ENCODE measurements at places on chromosomes 2 and 18.

- no peak for DNase-seq
These were observed 117.4 kb downstream of the CELF4 start for GRCh38 chr18:37447962-37448888.

GRCh38 chr2:83536556-83536955 lies 922.5 kb downstream of the SUCLG1 start:
- peak; percentile 30 for DNase-seq

GRCh38 chr2:236745420-236746210 lies 176.0 kb downstream of the ACKR3 start:
- no peak for DNase-seq

GRCh38 chr2:201574766-201575165 lies 68.5 kb downstream of the TMEM237 start:
- DNase-seq: no peak

GRCh38 chr2:227761740-227762476 lies 16.2 kb downstream of the SCYGR8 start:
- DNase-seq: no peak

DNA sequence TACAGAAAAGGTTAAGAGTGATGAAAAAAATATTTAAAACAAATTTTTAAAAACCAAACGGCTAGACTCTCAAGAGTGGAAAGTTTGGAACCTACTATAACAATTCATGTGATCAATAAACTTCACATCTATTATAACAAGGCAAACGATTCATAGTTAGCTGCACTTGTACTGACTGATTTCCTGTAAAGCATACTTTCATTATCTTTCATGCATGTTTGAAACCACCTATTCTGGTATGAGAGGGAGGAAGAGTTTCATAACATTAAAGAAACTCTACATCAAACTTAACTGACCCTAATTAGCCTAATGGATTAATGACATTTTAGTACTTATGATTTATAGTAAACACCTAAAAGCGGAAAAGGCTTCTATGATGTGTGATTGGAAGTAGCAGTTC lies 43.7 kb upstream of the VWC2L start:
- DNase-seq: no peak

DNA sequence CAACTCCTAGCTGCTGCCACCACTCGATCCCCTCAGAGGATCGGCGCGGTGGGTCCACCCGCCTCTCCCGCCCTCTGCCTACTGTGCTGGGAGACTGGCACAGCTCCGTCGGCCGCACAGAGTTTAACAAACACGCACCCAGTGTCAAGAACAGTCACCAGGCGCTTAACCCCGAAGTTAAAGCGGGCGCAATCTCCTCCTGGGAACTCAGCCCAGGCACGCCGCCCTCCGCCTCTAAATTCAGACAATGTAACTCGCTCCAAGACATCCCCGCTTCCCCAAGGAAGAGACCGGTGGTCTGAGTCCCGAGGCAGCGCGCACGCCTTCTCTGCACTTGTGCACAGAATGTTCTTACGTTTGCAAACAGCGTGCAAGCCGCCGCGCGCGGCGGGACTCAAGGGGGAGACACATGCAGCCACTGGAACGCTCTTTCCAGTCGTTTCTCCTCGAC lies 533 bp downstream of the CXCR4 start:
- no peak for DNase-seq

- DNase-seq: no peak
These were observed 13.4 kb upstream of the EVA1A start for GRCh38 chr2:75574106-75574505.

- no peak for DNase-seq
These were observed 56.8 kb downstream of the SOX11 start for GRCh38 chr2:5748946-5749345.

GRCh38 chr2:233689031-233689430 lies 3.7 kb upstream of the UGT1A6 start:
- no peak for DNase-seq

- no peak for DNase-seq
These were observed 101.3 kb downstream of the FOXI3 start for GRCh38 chr2:88351249-88351601.

- no peak for DNase-seq
These were observed 96.6 kb downstream of the TXNL1 start for GRCh38 chr18:56541793-56542192.

- DNase-seq: no peak
These were observed 57.0 kb downstream of the ZNF519 start for GRCh38 chr18:14075196-14075595.

DNA sequence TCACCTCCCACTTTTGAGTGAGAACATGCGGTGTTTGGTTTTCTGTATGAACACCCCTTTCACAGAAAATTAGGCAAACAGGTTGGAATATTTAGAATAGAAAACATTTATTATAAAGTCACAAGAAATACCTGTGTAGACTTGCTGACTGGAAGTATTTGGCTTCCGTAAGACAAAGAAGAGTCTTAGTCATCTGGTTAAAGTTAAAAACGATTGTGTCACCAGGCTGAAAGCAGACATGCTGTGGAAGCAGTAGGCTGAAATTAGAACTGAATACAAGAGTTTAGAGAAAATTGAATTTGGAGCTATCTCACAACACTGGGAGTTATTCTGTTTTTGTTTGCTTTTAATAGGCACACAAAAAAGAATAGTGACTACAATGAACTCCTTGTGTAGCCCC lies 16.2 kb upstream of the CLASP1 start:
- no peak for DNase-seq

DNA sequence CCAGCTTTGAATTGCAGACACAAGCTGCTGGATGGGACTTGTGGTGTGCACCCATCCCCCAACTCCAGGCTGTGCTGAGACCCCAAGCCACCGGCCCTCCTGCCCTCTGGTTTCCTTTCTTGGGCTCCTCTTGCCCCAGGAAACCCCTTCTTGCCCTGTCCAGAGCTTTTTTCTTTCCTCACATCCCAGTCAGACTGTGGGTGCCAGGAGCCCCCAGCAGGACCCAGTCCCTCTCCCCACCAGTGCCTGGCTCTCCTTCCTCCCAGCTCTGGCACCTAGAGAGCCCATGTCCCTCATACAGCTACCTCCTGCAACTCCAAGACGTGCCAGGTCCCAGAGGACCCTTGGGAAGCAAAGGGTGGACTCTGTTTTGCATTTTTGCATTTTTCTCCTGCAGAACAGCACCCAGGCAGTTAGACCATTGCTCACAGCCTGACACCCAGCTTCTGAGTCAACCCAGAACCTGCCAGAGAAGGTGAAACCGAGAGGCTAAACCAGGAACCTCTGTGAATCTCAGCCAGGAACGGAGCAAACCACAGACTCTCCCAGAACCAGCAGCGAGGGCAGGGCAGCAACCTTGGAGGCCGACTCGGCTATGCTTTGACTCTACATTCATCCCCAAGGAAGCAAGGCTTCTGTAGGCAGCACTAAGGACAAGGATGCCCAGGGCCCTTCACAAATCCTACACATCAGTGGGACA lies 221.1 kb downstream of the ANAPC1 start:
- no peak for DNase-seq

GRCh38 chr18:9520666-9521065 lies 45.4 kb downstream of the RALBP1 start:
- DNase-seq: no peak

DNA sequence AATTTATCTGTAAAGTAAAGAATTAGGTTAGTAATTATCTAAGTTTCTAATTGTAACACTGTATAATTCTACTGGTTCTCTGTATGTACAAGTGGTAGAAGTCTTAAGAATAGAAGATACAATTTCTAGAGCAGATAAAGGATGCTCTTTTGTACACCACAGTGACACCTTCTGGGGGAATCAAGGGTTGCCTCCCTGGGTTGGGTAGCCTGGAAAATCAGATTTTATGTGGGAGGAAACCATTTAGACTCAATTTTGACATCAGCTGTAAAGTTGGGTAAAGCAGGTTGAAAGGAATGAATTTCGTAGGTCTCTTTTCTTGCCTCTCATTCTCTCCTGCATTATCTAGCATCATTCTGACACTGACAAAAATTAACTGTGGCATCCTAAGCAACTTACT lies 354.8 kb downstream of the DCC start:
- no peak for DNase-seq

GRCh38 chr2:223048519-223048918 lies 3.5 kb upstream of the KCNE4 start:
- no peak for DNase-seq

DNA sequence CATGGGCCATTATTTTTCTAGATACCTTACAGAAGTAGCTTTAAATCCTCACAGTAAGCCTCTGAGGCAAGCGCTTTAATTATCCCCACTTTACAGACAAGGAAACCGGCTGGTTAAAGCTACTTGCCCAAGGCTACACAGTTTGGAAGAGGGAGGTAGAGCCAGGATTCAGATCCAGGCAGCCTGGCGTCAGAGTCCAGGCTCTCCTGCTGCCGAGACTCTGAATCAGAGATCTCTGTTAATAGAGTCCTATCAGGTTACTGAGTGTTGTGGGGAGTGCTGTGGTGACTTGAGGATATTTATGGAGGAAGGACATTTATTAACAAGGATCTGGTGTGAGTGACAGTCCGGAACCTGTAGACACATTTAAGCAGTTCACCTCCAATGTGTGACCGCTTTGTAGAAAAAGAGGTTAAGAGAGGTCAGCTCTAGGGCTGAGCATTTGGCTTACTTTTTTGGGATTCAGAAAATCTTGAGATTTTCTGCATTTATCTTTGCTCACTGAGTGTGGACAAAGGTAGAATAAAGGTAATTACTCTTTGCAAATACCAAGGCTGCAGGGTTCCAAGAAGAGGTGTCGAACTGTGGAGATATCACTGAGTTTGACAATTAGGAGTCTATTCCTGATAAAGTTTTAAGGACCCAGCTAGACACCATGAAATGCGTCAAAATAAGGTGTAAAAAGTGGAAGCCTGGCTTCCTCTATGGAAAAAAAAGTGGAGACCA lies 1.6 kb upstream of the CEP192 start:
- DNase-seq: no peak

GRCh38 chr2:190646780-190647522 lies 1.9 kb upstream of the NAB1 start:
- peak; percentile 60 for DNase-seq

DNA sequence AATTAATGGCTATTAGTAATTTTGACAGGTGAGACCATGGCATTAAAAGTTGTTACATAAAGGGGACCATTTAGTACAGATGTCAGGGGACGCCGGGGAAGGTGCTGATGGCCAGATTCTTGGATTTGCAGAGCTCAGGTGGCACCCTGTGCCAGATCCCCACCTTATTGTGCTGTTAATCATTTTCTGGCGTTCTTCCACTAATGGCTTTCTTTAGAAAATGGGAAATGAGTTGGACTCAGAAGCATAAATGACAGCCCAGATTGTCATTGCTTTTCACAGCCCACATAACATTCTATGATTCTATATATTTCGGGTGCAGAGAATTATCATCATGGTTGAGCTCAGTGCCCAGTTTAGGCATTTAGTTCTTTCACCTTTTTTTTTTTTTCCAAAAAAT lies 257.2 kb upstream of the TCF4 start:
- DNase-seq: no peak

GRCh38 chr2:166725927-166726924 lies 162.1 kb upstream of the XIRP2 start:
- DNase-seq: no peak

DNA sequence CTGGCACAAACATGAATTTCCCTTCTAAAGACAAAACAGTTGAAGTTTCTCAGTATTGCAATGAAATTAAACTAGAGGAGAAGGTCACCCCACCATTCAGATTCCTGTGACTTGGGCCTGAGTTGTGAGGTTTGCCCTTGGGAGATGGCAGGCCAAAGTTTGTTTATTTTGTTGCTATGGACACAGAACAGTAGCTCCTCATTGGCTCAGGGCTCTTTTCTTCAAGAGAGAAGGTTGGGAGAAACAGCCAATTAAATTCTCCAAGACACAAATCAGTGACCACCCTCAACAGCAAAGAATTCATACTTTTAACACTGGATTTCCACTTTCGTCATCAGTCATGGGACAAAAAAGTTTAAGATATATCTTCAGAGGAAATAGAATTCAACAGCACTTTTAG lies at the start of gene FLACC1:
FLACC1 (minus strand) TSS at position 125 of the 400 bp plus-strand sequence. CDS start 5,941 bp downstream, outside the sequence.
- no peak for DNase-seq

DNA sequence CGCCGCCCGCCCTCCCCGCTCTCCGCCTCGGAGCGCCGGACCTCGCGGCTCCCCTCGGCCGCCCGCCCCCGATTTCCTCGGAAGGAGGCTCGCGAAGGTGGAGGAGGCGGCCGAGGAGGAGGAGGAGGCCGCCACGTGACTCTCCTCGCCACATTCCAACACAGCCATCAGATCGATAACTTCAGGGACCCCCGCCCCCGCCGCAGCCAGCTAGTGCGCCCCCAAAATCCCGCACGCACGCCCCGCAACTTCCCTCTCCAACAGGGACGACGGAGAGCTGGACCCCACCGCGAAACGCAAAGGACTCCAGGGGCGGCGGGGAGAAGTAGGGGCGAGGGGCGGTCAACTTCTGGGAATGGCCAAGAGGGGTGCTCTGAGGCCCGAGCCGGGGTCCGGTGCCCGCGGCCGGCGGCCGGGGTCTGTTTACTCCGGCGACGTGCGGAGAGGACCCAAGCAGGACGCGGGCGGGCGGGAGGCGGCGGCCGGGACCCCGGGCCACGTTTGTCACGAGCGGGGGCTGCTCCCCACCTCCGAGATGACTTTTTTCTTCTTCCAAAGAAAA lies 2.0 kb downstream of the ZNF521 start:
- no peak for DNase-seq

All from fibroblast of skin of left biceps (primary cell).